ENCODE measurements at places on chromosomes 11 and 22.
A peak's percentile ranks its signal among the peaks of the same experiment; 100 is the strongest.

GRCh38 chr11:31131760-31132159 is 237.8 kb downstream of the DCDC1 start:
- no peak for DNase-seq

DNA sequence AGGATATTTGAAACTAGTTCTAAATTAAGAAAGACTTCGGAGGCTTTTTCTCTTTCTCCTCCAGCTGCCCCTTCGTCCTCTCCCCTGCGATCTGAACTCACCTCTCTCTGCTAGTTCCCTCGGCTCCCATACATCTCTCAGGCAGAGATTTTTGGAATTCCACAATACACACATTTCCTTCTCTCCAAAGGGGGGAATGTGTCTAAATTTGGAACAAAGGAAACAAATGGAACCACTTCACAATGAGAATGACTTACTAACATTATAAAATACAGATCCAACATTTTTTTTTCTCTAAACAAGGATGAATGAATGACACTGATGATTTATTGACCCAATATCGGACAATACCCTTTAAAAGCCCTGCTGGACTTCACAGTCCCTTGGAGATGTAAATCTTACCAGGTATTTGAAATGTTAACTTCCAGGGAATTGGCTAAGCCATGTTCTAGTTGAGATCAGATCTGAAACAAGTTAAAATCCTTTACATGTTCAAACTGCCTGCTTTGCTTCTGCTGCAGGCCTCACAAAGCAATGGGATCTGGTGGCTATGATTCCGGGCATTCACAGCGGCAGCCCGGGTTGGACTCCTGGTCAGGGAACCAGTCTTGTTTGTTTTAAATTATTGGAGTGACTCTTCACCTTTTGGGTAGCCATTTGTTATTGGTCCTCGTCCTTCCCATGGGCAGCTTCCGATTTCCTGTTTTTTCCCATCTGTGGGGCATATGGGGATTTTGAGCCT is 20.5 kb upstream of the GSTP1 start:
- DNase-seq = no peak

- no peak for DNase-seq
Observed at GRCh38 chr11:107731941-107732688, 20.3 kb upstream of the SLN start.

- DNase-seq = no peak
Observed at GRCh38 chr11:104524254-104524653, 360.3 kb upstream of the PDGFD start.

DNA sequence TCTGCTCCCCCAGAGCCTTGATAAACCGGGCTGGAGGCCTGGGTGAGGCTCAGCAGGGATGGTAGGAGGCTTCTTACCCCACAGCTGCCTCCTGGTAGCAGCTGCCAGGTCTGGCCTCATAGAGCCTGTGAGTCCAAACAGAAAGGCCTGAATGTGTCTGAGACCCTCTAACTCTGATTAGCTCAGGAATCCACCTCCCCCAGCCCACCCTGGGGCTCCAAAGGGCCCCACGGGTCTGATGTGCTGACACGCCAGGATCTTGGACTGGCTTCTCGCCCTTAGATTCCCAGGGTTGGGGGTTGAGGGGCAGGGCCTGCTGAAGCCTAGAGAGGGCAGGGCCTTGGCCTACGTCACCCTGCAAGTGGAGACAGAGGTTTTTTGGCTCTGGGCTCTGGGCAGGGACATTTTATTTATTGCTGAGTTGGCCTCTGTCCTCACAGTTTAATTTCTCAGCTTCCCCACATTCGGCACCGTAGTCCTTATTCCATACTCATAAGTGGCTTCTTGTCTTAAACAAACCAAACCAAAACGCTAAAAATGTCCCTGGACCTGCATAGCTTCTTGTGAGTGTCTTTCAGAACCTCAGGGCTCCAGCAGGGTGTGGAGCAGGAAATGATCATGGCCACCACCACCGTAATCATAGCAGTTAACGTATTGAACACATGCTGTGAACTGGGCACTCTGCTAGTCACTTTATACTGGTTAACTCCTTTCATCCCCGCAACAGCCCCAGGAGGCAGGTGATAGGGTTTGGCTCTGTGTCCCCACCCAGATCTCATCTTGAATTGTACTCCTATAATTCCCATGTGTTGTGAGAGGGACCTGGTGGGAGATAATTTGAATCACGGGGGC is 25.1 kb downstream of the KIAA1671 start:
- DNase-seq = peak; percentile 51

DNA sequence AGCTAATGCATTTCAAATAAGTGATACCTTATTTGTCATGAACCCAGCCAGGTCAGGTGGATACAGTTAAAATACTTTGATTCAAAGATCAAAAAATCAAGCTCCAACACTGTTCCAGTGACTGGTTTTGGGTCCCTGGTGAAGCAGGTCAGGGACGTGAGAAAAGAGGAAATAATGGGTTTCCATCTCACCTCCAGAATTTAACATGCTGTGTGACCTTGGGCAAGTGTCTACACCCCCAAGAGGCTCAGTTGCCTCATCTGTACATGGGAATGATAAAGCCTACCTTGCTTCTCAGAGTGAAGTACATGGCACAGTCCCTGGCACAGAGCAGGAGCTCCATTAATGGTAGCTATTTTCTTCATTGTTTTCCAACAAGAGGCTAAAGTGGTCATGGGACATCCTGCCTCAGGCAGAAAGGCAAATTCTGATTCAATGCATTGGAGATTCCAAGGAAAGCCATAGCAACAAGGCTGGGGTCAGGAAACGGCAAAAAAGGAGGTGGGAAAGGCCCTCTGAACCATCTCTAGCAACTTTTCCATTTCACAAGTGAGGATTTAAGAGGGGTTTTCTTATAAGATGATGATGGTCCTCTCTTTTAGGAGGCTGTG is 108.5 kb downstream of the CSNK2A3 start:
- DNase-seq = no peak

DNA sequence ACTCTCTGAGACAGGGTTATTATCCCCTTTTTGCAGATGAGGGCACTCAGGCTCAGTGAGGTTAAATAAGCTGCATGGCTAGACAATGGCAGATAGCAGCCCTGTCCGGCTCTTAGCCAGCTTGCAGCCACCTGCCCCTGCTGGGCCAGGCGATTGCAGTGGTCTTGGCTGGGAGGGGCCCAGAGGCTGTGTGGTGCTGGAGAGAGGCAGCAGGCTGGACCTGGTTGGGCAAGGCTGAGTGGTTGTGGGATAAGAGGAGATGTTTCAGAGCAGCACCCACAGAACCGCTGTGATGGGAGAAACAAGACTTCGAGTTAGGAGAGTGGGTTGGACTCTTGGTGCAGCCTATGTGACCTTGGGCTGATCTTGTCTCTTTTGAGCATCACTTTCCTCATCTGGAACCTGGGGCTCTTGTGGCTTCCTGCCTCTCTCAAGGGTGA is 25.5 kb downstream of the PTPRJ start:
- peak; percentile 13 for DNase-seq

- DNase-seq = no peak
Observed at GRCh38 chr22:22070371-22070824, 87.8 kb upstream of the TOP3B start.

- no peak for DNase-seq
Observed at GRCh38 chr11:126722006-126722736, 278.4 kb downstream of the KIRREL3 start.

DNA sequence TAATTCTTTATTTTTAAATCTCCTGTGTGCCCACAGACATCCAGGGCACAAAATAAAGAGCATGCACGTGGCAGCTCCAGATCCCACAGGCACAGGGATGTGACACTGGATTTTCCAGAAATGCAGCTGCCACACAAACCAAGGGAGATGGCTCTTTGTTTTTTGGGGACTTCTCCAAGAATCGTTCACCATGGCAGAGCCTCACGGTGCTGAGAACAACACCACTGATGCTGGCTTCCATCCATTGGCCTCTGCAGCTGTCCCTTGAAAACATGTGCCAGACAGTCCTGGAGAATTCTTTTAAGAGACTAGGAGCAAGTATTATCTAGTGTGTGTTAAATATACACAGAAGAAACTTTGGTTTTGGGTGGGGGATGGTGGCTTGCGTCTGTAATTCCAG is 108.4 kb upstream of the SLC22A12 start:
- no peak for DNase-seq

DNA sequence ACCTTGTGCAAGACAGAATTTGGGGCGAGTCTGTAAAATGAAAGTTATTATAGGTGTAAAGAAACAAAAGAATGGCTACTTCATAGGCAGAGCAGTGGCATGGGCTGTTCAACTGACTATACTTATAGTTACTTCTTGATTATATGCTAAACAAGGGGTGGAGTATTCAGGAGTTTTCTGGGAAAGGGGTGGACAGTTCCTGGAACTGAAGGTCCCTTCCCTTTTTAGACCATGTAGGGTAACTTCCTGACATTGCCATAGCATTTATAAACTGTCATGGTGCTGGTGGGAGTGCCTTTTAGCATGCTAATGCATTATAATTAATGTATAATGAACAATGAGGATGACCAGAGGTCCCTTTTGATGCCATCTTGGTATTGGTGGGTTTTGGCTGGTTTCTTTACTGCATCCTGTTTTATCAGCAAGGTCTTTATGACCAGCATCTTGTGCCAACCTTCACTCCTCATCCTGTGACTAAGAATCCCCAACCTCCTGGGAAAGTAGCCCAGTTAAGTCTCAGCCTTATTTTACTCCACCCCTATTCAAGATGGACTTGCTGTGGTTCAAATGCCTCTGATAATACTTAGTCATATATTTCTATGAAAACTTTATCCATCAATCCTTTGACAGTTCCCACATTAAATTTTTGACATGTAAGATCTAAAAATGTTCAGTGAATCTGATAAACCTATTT is 118.6 kb downstream of the ARHGAP42 start:
- DNase-seq = no peak

DNA sequence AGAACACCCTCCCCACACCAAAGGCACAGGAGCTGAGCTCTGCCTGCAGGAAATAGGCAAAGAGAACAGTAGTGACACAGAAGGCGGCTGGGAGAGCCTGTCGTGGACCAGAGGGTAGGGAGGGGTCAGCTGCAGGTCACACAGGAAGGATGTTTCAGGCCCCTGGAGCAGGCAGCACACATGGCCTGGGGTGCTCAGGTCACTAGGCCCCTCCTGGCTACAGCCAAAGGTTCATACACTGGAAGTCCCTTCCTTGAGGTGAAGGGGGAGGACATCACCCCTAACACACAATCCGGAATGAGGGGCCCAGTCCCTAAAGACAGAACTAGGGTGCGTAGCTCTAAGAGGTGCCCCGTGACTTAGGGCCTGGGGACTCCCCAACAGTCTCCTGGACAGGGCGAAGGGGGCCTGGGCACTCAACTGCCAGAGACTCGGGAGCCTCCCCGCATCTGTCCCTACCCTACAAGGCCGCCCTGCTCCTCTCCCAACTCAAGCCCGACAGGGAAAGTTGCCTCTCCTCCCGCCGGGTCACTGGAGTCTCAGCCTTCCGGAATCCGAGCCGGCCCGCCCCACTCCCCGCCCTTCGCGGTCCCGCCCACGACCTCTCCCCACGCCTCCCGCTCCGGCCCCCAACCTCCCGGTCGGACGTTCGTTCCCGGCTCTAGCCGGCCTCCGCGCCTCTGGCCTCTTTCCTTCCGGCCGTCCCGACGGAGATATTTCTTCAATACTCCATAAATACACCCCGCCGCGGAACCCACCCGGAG is at the start of gene CYB5R2:
Gene CYB5R2, minus strand, starts transcription at position 541 of the 764 bp plus-strand sequence. CDS start 675 bp downstream, outside the sequence.
- DNase-seq = peak; percentile 80

- no peak for DNase-seq
Observed at GRCh38 chr11:20068691-20069090, 91.6 kb downstream of the DBX1 start.

DNA sequence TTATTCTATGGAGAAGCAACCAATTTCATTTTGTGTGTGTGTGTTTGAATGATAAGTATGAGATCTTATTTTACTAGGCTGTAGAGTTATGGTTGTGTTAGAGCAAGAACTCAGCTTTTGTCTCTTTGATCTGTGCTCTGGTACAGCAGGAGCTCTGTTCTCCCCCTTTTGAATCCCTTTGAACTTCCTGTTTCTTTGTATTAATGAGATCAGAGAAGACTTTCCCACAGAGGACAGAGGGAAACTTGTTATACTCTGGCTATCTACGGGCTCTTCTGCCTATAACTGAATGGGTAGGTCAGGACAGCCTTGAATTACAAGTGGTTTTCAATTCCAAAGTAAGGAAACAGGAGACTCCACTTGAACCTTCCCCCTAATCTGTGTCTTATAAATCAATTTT is 1015.0 kb upstream of the RAG2 start:
- DNase-seq = no peak

GRCh38 chr11:102626676-102627075 is 1.5 kb upstream of the MMP20 start:
- DNase-seq = no peak

DNA sequence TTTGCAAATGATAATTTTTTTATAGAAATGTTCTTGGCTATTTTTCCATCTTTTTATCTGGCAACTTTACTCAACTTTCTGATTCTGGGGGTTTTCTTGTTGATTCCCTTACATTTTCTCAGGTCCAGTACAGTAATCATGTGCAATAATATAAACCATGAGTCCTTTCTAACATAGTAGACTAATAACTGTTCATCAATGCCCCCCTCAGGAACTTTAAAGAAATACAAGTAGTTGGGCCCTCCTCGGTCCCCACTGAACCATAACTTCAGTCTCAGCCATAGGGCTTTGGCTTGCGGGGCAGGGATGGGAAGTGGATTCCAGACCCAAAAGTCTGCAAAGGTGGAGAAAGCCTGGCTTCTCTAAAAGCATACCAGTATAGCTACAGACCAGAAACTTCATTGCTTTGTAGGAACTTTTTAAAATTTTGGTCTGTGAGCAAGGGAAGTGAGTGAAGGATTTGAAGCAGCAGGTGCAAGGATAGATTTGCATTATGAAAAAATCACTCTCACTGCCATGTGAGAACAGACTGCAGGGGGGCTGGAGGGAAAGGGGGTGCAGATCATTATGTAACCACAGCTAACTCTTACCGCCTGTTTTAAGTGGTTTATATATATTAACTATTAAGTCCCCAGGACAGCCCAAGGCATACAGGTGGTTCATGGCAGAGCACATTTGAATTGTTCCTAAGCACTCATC is 10.4 kb upstream of the TUB start:
- no peak for DNase-seq

GRCh38 chr11:18209058-18209457 is 27.5 kb downstream of the SAA4 start:
- DNase-seq = no peak

DNA sequence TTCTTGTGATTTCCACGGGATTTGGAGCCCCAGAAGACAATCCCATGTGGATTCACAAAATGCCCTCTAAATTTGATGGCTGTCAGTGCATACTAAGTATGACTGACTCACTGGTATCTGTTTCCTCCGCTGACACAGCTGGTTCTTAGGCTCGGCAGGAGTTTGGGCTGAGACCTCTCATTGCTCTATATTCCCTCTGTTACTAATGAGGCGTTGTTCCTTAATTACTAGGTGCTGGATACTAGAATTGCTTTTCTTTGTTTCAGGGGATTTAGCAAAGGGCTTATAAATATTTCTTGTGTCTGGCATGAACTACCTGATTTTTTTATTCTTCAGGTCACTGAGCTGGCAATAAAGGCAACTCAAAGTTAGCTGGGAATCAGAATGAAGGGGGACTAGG is 53.2 kb upstream of the EHF start:
- no peak for DNase-seq

GRCh38 chr22:48536541-48537342 is 1290.9 kb downstream of the BRD1 start:
- DNase-seq = no peak

All from nephron progenitor cell (in vitro differentiated cells).